ENCODE measurements at places on chromosomes 12 and 14.

GRCh38 chr12:57737467-57738460 is 778 bp downstream of the AGAP2 start:
- DNase-seq: peak; percentile 50

- DNase-seq: no peak
Measured at GRCh38 chr12:105502426-105502930, 172.0 kb downstream of the C12orf75 start.

DNA sequence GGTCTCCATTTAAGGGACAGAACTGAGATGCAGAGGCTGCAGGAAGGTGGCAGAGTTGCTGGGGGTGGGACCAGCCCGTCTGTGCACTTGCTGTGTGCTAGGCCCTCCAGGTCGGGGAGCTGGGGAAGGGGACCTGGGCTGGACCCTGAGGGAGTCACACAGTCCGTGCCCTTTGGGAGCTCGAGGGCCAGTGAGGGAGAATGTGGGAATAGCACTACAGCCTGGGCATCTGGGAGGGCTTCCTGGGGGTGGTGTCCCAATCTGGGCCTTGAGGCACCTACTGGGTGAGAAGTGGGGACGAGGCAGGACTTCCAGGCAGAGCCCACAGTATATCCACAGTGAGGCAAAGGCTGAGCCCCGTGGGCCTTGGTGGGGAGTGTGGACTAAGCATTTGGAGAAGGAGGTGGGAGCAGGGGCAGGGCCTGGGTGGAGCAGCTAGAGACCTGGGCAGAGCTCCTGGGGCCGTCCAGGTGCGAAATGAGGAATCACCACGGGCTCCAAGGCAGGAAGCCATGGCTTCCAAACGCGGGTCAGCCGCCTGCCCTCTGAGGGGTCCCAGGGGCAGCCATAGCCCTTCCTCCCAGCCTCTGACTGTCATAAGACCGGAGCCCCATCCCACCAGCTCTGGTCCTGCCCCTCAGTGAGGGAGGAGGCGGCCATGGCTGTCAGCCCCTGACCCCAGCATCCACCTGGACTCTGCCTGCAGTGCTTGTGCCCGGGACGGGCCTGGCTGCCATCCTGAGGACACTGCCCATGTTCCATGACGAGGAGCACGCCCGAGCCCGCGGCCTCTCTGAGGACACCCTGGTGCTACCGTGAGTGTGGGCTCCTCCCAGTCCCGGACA is 6.6 kb downstream of the ASPG start:
- DNase-seq: no peak

DNA sequence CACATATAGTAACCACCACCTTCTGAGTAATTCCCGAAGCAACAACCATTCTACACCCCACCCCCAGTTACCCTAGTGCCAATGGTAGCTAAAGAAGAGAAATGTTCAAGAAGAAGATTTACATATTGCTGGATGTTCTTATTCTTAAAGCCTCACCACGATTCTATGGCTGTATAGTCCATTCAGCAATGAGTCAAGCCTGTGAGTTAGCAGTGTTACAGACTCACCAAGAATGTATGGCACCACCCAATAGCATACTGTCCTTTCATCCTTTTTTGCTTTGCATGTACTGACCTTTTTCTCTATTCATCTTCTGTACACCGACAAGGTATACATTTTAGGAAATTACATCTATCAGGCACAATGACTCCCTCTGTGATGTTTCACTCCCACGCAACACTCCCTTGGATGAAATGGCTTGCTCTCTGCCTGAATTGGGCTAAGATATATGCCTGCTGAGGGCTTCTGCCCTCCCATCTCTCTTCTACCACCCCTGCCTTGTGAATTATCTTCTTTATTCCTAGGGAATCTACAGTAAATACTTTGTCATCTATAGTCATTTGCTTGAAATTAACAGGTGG is 945.8 kb downstream of the DIO2 start:
- no peak for DNase-seq

- DNase-seq: peak; percentile 98
Measured at GRCh38 chr12:3712209-3712992, 40.5 kb downstream of the CRACR2A start.

- peak; percentile 89 for DNase-seq
Measured at GRCh38 chr12:2411616-2412304, 359.0 kb downstream of the CACNA1C start.

GRCh38 chr14:30410986-30411385 is 148.0 kb upstream of the G2E3 start:
- DNase-seq: no peak

All from NCI-H82 (cell line).